ENCODE measurements at places on chromosomes 11 and 22. TPM values are rescaled to one million over a fixed set of nuclear protein-coding genes. Genes with fewer than 3 reads are reported as not detected.

The TEX54 gene
- not detected for total RNA-seq

The CCDC81 gene
- 1.1 TPM for total RNA-seq

GRCh38 chr11:114924042-114924441, 245.7 kb downstream of the NXPE2 start:
- DNase-seq = no peak

DNA sequence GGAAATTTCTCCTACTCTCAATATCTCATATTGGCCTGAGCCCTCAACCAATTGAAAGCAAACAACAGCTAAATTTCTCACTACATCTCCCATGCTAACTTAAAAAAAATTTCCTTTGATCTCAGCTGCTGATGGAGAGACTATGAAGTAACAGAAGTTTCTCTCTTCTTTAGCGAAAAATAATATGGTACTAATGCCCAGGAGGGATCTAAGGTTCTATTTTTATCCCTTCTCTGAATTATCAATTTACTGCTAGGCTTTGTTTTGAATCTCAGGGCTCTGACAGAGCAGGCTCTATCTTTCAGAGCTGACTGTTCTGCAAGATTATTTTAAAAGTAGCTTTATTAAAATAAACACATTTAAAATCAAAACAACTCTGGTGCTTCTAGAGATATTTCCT, 558.6 kb downstream of the KCNA4 start:
- DNase-seq = no peak

GRCh38 chr11:73939096-73939495, 11.7 kb upstream of the DNAJB13 start:
- no peak for DNase-seq

- no peak for DNase-seq
Measured at GRCh38 chr11:61782299-61782698, 10.1 kb downstream of the TMEM258 start.

Data from PC-9 (cell line).